ENCODE measurements at places on chromosomes 1 and 21.

GRCh38 chr1:220734571-220735326 is 13.4 kb upstream of the MTARC2 start:
- peak; percentile 48 for DNase-seq

- DNase-seq, result no peak
These were observed at the start of gene NR0B2 for GRCh38 chr1:26913754-26914619. Gene NR0B2 (minus strand): TSS chr1:26913975. CDS start chr1:26913940, 35 bp downstream.

DNA sequence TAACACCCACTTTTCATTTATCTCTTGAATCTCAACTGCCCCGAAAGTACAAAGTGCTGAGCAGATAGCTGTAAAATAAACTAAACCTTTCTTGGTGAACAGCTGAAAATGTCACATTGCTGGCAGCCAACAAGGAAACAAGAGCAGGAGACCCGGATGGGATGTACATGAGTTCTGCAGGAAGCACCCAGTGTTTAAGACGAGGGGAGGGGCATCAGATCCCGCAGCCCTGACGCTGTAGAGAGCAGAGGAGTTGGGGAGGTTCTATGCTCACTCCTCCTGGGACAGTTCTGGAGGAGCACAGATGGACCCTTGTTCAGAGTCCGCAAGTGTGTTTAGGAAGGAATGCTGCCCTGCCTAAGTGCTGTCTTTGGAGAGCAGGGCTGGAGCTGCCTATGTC is 32.0 kb upstream of the EPHA8 start:
- no peak for DNase-seq

DNA sequence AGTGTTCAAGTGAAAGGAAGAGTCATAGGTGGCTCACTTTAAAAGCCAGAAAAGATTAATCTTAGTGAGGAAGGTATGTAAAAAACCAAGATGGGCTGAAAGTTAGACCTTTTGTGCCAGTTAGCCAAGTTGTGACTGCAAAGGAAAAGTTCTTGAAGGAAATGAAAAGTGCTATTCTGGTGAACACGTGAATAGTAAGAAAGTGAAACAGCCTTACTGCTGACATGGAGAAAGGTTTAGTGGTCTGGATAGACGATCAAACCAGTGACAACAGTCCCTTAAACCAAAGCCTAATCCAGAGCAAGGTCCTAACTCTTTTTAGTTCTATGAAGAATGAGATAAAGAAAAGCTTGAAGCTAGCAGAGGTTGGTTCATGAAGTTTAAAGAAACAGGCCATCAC is 106.4 kb downstream of the CTH start:
- DNase-seq, result no peak

DNA sequence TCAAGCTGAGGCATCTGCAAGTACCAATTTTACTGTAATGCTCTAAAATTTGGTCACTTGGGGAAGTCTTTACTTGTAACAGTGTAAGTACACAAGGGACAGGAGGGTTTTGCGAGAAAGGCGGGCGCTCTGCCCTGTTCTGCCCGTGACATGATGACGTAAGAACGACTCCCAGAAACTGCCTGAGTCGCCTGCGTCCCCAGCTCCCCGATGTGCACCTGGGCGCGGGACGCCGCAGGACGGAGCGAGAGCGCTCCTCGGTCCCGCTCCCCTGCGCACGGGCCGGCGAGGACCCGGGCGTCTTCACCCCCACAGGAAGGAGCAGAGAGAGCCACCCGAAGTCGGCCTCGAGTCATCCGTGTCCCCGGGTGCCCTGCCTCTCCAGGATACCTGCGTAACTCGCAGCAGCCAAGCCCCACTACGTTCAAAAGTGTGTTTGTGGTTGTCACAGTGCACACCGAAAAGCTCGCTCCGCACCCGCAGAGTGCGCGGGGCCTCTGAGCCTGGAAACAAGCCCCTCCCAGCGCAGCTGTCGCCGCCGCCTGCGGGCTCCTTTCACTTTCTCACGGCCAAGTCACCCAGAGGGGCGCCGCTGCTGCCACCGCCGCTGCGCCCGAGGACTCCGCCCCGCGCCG is 3.3 kb upstream of the ZBTB18 start:
- no peak for DNase-seq

DNA sequence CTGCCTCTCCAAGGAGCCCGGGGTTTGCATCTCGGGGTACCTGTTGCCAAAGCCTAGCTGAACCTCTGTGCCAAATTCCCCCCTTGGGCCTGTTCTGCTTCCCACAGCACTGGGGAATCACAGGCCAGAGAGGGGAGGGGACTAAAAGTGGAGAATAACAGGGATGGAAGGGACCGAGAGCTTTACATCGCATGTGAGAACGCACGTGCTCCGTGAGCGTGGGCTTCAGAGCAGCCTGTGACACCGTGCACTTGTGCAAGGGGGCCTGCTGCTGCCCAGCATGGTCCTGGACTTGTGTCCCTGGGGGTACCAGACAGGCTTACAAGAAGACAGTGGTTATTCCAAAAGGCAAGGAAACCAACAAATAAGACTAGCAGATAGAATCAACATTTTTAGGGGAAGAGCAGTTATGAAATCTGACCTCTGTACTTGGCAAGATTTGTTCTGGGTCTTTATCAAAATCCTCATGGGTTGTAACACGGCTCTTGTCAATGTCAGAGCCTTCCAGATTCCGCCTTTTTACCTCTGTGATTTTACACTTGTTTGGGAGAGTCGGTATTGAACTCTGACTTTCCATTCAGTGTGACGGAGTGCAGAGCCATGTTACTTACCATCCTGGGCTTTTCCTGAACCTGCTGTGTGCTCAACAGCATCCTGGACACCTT is 36.2 kb upstream of the TNFRSF1B start:
- DNase-seq, result no peak

- DNase-seq, result no peak
These were observed 48.6 kb downstream of the INTS7 start for GRCh38 chr1:211986628-211987254.

DNA sequence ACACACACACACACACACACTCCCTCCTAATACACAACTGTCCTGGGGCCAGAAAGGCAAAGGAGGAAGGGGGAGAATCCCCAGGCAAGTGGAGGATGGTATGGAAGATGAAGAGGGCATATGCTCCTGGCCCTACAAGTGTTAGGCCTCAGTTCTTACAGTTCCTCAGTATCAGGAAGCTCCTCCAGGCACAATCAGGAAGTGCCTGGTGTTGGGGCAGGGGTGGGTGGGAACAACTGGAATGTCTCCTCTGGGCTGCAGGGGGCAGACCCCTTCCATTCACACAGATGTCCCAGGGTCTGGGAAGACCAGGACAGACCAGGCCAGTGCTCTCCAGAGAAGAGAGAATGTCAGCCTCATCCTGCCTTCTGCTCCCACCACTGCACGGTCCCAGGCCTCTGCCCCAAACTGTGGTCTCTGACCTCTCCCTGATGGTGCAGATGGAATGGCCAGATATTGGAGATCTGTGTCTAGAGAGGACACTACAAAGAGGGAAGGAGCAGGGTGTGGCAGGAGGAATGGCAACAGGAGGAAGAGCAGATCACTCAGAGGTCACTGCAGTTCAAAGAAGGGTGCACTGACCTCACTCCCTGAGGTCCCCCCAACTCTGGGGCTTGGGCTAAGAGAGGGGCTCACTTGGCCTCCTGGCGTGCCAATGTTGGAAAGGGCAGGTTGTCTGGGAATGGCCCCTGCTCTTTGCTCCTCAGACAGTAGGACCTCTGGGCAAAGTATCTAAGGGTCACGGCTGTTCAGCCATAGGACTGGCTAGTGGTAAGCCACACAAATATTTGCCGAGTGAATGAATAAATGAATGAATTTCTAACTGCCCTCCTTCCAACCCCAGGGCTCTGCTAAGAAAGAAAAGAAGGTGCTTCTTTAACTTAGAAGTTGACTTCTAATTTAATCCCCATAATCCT is 2.5 kb upstream of the DENND2D start:
- no peak for DNase-seq

GRCh38 chr1:204633665-204634064 is 51.9 kb downstream of the LRRN2 start:
- peak; percentile 29 for DNase-seq

DNA sequence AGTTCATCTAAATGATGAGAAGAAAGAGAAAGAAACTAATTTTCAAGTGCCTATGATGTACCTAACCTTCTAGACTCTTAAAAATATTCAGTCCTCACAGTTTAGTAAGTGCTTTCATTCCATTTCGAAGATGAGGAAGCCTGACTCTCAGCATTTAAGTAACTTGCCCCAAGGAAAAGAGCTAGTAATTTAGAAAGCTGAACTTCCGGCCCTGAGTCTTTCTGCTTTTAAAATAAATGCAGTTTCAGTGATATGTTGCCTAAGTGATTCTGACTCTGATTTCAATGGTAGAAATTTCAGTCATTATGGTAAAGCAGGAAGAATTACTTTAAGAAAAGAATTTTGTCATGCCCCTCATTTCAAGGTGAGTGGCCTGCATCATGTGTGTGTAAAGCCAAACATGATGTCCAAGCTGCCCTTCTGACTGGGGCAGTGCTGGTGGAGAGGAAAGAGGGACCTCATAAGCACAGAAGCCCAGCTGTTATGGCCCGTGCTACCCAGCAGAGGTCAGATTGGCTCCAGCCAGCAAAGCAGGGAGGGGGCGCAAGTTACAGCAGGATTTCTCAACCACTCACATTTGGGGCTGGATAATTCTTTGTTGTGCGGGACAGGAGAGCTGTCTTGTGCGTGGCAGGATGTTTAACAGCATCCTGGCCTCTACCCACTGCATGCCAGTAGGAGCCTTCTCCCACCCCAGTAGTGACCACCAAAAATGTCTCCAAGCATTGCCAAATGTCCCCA is 10.7 kb downstream of the ATP1A4 start:
- DNase-seq, result no peak

DNA sequence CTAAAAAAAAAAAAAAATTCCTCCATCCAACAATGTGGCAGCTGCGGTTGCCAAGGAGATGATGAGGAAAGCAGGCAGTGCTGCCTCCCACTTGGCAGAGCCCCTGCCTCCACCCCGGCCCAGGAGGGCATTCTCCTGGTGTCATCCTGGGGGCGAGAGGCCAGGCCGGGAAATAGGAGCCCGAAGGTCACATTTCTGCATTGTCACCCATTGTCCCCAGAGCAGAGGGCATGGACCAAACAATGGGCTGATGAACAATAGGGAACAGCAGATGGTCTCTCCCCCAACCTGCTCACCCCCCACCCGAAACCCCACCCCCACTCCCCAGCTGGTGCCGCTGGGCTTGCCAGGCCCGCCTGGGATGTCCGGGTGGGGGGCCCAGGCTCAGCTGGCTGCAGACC is 37.3 kb downstream of the CAMK2N1 start:
- DNase-seq, result no peak

DNA sequence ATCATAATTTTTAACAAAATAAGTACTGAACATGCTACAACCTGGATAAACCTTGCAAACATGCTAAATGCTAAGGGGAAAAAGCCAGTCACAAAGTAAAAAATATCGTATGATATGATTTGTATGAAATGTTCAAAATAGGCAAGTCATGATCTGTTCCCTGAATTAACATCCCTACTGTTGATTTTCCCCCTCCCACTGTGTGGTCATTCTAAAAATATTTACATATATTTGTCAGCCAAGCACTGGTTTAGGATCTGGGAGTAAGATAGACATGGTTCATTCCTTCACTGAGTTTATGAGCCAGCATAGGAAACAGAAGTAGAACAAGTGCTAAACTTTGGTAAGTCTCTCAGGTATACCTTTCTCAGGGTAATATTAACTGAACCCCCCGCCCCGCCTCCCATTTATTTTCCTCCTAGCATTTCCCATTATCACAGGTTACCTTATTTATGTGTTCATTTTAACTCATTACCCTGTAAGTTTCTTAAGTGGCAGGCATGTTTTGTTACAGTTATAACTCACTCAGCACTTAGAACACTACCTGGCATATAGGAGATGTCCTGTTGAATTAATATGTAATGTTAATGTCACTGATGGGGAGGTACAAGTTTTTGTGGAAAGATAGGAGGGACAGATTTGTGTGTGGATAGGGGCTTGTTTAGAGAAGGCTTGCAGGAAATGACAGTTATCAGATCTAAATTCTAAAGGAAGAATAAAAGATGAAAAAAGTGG is 12.3 kb downstream of the UQCRH start:
- no peak for DNase-seq

DNA sequence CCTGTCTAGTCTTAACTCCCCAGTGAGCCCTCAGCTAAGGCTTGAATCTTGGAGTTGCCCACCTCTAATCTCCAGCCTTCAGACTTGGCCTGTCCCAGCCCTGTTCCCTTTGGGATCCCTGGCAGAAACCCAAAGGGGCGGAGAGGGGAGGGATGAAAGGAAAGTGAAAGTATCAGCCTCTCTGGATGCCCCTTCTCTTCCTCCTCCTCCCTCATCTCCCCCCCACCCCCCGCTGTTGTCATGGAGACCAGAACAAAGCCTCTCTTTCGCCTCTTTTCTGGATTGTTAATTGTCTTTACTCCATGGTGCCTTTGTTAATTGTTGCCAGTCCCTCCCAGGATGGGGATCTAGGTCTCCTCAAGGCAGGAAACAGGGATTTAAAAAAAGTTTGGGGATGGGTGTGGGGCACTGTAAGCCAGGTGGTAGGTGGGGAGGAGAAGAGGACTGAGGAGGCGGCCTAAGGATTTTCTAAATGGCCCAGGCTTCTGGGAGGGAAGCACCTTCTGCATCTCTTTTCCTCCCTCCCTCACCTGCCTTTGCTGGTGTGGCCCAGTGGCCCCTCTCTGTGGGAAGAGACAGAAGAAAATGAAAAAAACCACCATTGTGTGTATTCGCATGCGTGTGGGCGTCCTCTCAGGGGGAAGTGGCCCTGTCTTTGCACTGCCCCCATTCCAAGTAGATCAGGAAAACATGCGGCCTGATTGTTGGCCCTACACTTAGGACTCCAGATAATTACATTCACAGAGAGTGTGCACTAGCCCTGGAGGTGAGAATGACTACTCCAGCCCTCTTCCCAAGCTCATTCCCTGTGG is 7.5 kb upstream of the SOX13 start:
- DNase-seq, result no peak

GRCh38 chr1:8844501-8845006 is 27.1 kb upstream of the RERE start:
- DNase-seq, result no peak

GRCh38 chr1:198116069-198116468 is 40.7 kb upstream of the NEK7 start:
- DNase-seq, result no peak

- no peak for DNase-seq
These were observed 5.6 kb upstream of the LACTBL1 start for GRCh38 chr1:22978299-22978698.

DNA sequence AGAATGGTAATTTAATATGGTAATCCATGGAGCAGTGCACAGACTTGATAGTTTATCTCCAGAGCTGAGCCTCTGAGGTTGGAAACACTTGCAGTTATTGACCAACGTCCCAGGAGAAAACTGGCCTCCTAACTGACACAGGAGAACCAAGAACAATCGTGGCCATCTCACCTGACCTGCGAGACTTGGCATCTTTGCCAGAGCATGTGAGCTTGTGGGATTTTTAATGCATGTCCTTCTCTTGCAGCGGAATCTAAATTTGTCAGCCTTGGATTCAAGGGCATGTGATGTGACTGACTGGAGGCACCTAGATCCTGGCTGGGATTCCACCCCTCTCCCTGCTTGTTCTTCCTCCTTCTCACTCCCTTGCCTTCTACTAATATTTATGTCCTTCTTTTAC is 27.8 kb upstream of the SLC26A9 start:
- no peak for DNase-seq

- no peak for DNase-seq
These were observed 285.7 kb upstream of the SGIP1 start for GRCh38 chr1:66248257-66248656.

GRCh38 chr1:181947441-181947840 is 114.1 kb downstream of the ZNF648 start:
- no peak for DNase-seq
